ENCODE measurements at places on chromosomes 1 and 21. TPM values are rescaled to one million over a fixed set of nuclear protein-coding genes. Genes with fewer than 3 reads are reported as not detected.

- no peaks in the 10 kb centered on the region for H3K27me3 ChIP-seq
- no peaks in the 10 kb centered on the region for H3K36me3 ChIP-seq
- no peaks in the 10 kb centered on the region for H3K4me1 ChIP-seq
- no peak for DNase-seq
- H3K4me3 ChIP-seq, result no peak overlapping the region
Observed at GRCh38 chr1:57026624-57027354, 61.0 kb upstream of the C8B start.

DNA sequence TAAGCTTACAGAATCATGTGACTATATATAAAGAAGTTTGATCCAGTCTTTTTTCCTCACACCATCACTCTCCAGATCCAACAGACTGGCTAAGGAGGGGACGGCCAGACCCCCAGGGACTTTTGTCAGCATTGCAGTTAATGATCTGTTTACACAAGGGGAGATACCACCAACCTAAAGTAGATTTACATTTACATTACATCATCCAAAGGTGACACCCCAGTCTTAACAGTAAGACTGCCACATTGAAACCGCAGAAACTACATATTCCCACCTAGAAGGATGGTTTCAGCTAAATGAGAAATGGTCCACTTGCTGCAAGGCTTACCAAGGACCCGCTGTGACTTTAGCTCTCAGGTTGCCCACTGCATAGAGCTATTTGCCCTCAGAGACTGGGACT lies 3.4 kb downstream of the RCAN1 start:
- H3K4me1 ChIP-seq, result peaks cover 14% of the 10 kb centered on the region
- no peak overlapping the region for H3K4me3 ChIP-seq
- H3K27me3 ChIP-seq, result no peaks in the 10 kb centered on the region
- H3K36me3 ChIP-seq, result no peaks in the 10 kb centered on the region

DNA sequence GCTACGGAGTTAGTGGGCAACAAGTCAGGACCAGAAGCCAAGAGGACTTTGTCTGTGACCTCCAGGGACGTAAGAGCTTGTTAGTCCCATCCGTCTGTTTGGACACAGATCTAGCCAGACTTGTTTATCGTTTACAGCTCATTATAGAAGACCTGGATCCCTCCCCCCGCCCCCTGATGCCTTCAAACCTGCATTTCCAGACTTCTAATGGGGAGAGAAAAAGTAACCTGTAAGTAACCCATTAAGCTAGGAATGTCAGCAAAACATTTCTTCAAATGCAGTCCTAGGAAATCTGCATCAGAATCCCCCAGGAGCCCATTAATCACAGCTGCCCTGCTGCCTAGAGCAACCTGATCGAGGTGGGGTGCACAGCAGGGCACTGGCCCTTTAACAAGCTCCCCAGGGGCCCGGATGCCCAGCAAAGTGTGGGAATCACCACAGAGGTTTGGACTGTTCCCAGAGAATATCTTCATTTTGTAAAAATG lies 1.4 kb upstream of the MAD2L2 start:
- H3K27ac ChIP-seq, result no peak overlapping the region
- no peak overlapping the region for H3K4me3 ChIP-seq
- H3K36me3 ChIP-seq, result no peaks in the 10 kb centered on the region
- no peaks in the 10 kb centered on the region for H3K27me3 ChIP-seq

The HAPLN2 gene
- not detected for total RNA-seq

The NBPF4 gene
- 0.11 TPM for total RNA-seq

- no peak overlapping the region for H3K4me3 ChIP-seq
- no peaks in the 10 kb centered on the region for H3K4me1 ChIP-seq
- DNase-seq, result no peak
- H3K36me3 ChIP-seq, result no peaks in the 10 kb centered on the region
- H3K27me3 ChIP-seq, result no peaks in the 10 kb centered on the region
Observed at GRCh38 chr1:53166912-53167311, 24.5 kb upstream of the SLC1A7 start.

All from CD8-positive, alpha-beta memory T cell (primary cell).